ENCODE measurements at places on chromosomes 2 and 18.
A peak's percentile ranks its signal among the peaks of the same experiment; 100 is the strongest.

GRCh38 chr2:150480241-150480640 is 7.2 kb downstream of the RND3 start:
- no peak for DNase-seq

DNA sequence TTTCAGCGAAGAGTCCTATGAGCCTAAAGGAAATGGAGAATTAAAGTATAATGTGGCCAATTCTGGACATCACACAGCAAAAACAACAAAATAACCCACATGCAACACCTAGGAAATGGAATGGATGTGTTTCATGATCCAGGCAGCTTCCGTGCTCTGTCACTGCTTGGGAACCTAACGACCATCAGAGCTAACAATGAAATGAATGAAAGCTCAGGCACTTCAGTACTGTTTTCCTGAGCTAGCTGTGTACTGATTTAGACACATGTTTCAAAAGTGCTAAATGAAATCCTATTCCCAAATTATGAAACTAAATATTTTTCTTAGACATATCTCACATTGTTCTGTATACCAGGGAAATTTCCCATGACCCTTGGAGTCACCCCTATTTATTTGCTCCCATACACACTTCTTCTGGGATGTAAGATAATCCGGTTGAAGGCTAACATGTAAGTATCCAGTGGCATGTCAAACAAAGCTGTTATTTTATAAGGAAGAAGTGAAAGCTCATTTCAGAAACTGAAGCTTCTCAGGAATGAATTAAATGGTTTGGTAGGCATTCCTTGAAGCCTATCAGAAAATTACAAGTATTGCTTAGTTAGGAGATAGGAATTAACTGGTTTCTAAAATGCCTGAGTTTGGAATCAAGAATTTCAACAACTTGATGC is 108.5 kb upstream of the RND3 start:
- DNase-seq, result no peak

GRCh38 chr2:113098041-113098440 is 29.4 kb upstream of the IL1RN start:
- peak; percentile 85 for DNase-seq

DNA sequence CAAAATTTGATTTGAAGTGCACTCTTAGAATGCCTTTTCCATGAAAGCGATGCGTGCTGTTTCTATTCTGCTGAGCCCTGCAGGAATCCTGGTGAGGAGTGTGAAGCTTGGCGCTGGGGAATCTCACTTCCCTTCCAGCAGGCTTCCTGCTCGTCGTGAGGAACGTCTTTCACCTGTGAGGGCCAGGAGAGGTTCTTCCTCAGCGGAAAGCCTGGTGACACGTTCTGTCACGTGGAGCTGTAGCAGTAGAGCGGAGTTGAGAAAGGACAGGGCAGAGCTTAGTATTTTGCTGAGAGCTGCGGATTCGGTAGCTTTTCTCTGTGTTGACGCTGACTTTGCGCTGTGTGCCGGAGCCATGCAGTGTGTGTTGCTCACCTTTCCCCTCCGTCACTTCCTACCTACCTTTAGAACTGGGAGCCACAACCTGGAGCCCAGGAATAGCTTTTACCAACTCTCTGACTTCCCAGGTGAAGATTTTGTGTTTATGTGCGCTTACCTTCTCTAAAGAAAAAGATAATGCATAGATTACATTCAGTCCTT is 294.8 kb downstream of the PTGR3 start:
- DNase-seq, result no peak

- no peak for DNase-seq
Observed at GRCh38 chr2:160379399-160379798, 114.2 kb downstream of the RBMS1 start.

DNA sequence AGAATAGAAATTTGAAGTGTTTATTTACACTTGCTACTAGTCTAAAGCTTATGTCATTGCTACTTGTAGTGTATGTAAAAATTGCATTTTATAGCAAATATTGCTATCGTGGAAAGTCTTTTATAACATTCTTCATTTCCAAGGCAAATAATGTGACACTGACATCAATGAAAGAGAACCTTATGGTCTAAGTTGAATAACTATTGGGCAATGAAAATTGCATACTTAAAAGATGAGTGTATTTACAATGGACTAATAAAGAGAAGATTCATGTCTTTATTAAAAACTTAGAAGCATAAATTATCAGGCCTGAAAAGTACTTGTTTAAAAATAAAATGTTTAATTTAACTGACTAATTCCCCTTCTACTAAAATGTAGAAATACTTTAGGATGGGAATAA is 82.2 kb downstream of the LRP1B start:
- DNase-seq, result no peak

DNA sequence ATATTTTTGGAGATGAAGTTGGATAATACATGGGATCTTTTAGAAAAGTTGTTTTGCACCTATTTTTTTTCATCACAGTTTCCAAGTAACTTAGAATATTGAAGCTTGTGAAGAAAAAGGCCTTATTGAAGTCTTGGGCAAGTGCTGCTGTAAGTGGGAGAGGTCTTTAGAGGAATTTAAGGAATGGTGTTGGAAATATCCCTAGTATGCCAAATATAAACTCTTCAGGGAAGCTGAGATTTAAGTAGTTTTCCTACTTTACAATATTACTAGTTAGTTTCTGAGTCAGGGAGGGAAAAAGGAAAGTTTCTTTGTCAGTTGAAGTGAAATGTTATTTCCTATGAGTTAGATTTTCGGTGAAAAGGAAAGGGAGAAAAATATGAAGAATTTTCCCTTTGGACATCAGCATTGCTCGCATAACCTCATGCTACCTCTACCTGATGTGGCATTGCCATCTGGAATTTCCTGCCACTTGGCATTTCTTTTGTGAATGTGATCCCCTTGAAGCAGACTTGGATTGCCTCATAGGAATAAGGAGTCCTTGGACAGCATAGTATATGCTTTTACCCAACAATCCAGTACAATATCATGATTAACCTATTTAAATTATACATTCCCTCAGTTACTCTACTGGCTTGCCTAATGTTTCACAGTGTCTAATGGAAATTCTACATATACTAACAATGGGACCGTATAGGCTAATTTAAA is 12.1 kb downstream of the PLEKHH2 start:
- no peak for DNase-seq

DNA sequence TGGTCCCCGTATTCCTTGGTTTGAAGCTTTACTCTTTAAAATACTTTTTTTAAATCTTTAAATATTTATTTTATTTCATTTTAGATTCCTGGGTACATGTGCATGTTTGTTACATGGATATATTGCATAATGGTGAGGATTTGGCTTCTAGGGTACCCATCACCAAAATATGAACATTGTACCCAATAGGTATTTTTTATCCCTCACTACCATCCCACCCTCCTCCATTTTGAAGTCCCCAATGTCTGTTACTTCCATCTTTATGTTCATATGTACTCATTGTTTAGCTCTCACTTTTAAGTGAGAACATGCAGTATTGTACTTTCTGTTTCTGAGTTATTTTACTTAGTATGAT is 59.5 kb upstream of the IL1RL1 start:
- DNase-seq, result no peak

DNA sequence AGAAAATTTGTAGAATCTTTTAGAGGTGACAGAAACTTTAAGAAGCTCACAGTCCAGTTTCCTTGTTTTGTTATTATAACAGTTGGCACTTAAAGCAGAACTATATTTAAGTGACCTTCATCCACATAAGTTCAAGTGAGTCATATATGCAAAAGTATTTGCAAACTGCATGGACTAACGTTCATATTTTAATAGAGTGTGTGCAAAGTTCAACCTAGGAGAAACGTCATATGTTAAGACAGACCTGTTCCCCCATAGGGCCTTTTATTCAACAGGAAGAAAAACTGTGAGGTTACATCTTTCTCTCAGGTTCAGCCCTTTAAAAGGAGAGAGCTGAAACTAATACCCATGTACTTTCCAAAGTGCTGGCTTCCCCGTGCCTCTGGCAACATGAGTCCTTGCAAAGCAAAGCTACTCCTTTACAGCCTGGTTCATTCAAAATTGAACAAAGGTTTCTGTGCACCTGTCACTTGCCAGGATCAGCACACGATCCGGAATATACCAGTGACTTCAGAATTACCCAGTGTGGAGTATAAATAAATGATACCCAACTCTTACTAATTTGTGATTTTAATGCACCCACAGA is 280.0 kb upstream of the RAB12 start:
- no peak for DNase-seq

DNA sequence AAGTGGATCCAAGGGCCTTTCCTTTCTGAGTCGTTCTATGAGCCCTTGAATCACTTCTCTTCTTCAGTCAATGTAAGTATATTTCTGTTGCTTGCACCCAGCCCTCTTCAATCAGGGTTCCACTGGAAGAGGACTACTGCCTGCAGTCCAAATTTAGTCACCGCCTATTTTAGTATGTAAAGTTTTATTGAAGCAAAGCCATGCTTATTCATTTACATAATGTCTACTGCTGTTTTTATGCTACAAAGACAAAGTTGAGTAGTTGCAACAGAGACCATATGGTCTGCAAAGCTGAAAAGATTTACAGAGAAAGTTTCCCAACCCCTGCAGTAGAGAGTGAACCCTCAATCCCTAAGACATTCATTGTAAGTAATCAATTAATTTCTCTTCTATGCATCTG is 332.5 kb upstream of the TNP1 start:
- no peak for DNase-seq

DNA sequence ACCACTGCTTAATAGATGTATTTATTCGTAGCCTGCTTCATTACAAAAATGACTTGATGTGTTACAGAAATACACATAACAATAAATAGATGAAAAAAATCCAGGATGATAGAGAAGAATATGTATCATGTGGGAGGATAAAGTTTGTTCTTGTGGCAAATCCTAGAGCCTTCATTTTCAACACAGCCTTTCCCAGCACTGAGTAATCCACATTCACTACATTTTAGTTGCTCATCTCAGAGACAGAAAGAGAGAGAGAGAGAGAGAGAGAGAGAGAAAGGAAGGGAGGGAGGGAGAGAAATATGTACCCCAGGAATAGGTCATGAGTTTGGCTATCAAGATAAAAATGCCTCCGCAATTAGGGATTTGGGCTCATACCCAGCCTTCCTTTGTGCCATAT is 144.3 kb downstream of the RBMS1 start:
- DNase-seq, result no peak

DNA sequence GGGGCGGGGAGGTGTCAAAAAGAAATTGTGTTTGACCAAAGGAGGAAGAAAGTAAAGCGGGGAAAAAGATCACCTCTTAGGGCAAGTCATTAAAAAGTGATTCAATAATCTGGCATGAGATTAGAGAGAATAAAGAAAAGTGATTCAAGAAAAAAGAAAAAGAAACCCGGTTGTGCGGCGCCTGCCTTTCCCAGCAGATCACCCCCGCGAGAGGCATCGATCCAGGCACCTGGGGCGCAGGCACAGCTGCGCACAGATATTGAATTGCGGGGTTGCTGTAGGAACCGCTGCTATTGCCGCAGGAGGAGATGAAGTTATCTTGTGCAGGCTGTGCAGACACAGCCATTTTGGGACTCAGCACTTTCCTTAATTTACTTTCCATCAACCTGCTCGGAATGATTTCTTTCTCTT is 71.2 kb downstream of the PLB1 start:
- peak; percentile 38 for DNase-seq

DNA sequence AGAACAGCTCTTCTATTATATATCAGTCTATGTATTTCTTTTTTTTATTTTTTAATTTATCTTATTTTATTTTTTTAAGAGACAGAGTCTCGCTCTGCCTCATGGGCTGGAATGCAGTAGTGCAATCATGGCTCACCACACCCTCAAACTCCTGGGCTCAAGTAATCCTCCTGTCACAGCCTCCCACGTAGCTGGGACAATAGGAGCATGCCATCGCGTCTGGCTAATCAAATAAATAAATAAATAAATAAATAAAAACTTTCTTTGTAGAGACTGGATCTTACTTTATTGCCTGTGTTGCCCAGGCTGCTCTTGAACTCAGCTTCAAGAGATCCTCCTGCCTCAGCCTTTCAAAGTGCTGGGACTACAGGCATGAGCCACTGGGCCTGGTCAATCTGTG is 117.0 kb downstream of the RBMS1 start:
- DNase-seq, result no peak

- DNase-seq, result peak; percentile 11
Observed at GRCh38 chr18:2515908-2516625, 55.2 kb downstream of the METTL4 start.

- DNase-seq, result no peak
Observed at GRCh38 chr2:236628256-236628901, 58.8 kb downstream of the ACKR3 start.

- DNase-seq, result no peak
Observed at GRCh38 chr18:35485852-35486251, 11.9 kb downstream of the INO80C start.

- no peak for DNase-seq
Observed at GRCh38 chr2:179124282-179124681, 74.3 kb upstream of the CCDC141 start.

GRCh38 chr2:218075975-218076811 is 7.1 kb downstream of the RUFY4 start:
- no peak for DNase-seq

DNA sequence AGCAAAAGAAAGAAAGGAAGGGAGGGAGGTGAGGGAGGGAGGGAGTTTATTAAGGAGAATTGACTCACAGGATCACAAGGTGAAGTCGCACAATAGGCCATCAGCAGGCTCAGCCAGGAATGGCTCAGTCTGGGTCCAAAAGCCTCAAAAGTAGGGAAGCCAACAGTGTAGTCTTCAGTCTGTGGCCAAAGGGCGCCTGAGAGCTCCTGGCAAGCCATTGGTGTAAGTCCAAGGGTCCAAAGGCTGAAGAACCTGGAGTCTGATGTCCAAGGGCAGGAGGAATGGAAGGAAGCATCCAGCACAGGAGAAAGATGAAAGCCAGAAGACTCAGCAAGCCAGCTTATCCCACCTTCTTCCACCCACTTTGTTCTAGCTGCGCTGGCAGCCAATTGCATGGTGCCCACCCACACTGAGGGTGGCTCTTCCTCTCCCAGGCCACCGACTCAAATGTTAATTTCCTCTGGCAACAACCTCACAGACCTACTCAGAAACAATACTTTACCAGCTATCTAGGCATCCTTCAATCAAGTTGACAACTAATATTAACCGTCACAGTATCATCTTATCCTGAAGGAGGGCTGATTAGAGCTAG is 5.8 kb upstream of the ACAA2 start:
- DNase-seq, result no peak

- no peak for DNase-seq
Observed at GRCh38 chr2:195667974-195668373, 10.9 kb downstream of the SLC39A10 start.

DNA sequence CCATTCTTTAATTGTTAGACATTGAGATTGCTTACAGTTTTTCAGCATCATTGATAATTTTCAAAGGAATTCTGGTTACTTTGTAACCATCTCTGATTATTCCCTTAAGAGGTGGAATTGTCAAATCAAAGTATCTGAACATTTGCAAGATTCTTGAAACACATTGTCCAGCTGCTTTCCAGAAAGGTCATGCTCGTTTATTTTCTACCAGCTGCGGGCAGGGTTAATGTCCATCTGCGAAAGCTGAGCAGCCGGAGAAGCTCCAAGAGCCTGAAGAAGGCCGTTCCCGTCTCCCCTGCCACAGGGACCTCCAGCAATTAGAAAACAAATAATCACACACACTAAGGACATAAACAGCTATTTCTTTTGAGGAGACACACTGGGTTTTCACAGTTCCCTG is 76.1 kb upstream of the TXNDC2 start:
- no peak for DNase-seq

- DNase-seq, result no peak
Observed at GRCh38 chr2:98188351-98189046, 101.5 kb downstream of the VWA3B start.

- DNase-seq, result no peak
Observed at GRCh38 chr18:8217051-8217564, 392.1 kb upstream of the RAB12 start.

Data from MM.1S (cell line).